ENCODE measurements at places on chromosomes 13 and 19.

- DNase-seq = no peak
Measured at GRCh38 chr13:105764486-105764885, 771.0 kb downstream of the EFNB2 start.

- DNase-seq = no peak
Measured at GRCh38 chr13:31014456-31014855, 82.0 kb downstream of the TEX26 start.

GRCh38 chr13:92966900-92967299, 259.7 kb upstream of the GPC6 start:
- DNase-seq = no peak

DNA sequence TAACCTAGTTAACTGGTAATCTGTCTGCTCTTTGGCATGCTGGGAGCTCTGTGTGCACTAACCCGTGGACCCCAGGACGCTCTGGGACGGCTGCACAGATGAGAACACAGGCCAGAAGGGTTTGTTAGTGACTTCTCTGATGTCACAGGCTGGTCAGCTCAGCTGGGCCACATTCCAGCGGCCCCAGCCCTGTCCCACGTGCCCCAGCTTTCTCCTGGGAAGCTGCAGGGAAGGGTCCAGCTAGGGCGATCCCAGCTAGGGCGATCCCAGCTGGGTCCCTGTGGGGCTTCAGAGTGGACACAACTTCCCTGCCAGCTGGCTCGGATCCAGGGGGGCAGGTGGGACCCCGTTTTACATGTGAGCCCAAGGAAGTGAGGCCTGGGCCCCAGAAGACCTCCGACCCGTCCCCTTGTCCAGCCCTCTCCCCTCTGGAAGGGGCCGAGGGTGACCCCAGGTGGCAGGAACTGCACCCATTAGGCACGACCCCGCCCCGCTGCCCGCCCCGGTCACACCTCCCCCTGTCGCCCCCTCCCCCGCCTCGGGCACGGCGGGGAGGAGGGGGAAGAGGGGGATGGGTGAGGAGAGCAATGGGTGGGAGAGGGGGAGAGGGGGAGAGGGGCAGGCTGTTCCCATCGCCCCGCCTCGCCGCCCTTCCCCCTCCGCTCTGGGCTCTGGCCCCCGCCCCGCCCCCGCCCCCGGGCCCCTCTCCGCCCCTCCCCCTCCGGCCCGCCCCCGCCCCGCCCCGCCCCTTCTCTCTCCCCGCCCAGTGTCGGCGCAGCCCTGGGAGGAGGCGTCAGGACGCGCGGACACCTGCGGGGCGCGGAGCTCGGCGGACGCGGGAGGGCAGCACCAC, 75.2 kb upstream of the MCF2L start:
- DNase-seq = no peak

DNA sequence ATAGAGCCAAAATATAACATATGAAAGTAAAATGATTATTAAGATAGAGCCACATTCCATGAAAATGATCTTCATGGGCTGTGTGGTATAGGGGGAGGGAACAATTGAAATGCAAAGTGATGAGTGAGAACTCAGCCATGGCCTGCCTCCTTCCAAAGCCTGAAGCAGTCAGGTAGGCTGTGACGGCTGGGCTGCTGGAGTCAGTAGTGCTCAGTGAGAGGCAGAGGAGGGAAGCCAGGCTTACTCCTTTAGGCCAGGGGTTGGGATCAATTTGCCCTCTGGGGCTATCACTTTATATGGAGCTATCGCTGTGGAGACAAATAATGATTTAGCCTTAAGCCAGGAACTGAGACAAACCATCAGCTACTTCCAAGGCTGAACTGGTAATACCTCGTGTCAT, 654.9 kb downstream of the FGF9 start:
- DNase-seq = no peak

All from caudate nucleus (tissue), 63 donors.